ENCODE measurements at places on chromosomes 2 and 18.

DNA sequence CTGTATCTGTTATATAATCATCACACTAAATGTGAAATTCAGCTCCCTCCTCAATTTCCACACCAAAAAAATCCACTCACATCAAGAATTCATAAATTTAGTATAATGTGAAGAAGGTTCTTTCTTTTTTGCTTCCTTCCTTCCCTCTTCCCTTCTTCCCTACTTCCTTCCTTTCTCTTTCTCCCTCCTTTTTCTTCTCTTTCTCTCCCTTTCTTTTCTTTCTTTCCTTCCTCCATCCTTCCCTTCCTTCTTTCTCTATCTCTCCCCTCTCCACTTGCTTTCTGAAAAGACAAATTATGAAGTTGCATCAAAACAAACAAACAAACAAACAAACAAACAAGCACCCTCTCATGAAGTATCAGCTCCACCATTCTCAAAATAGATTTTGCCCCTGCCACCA lies 290.0 kb downstream of the PDE11A start:
- DNase-seq, result no peak

DNA sequence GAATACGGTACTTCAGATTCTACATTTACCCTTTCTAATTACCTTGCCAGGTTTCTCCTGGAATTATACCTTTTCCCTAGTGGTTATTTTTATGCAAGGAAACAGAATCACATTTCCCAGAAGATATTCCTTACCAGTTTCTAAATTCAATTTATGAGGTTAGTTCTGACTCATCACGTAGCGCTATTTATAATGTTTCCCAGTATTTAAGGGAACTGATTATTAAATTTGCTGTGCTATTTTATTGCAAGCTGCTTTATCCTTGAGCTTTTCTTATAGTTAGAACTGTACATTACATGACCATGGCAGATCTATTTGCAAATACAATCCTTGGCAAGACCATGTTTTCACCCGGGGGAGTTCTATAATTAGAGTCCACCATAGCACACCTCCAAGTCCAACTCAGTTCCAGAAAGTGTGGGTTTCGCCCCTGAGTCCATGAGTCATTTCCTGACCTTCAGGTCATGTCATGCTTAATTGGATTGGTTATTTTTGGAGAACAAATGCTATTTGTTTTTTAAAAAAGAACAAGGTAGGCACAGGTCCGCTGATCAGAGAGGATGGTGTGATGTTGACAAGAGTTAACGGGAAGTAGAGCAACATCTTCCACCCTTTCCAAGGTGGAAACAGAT lies 126.6 kb downstream of the ZNF532 start:
- no peak for DNase-seq

GRCh38 chr18:33699372-33699771 lies 121.4 kb downstream of the ASXL3 start:
- DNase-seq, result no peak

DNA sequence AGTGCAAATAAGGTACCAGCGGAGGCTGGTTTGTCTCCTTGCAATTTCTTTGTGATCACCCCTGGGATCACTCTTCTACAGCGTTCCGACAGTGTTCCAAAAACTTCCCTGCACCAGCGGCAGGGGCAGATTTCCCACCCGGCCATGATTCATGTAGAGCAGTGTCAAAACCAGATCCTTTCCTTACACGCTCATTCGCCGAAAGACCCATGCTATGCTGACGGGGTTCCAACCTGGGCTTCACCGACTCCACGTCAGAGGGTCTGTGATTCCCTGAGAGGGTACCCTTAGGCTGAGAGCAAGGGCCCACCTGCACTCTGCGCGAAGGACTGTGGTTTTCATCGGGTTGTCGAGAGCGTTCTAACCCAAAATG lies 423 bp upstream of the TTC27 start:
- DNase-seq, result peak; percentile 39

GRCh38 chr2:105732101-105732500 lies 12.6 kb upstream of the NCK2 start:
- no peak for DNase-seq

DNA sequence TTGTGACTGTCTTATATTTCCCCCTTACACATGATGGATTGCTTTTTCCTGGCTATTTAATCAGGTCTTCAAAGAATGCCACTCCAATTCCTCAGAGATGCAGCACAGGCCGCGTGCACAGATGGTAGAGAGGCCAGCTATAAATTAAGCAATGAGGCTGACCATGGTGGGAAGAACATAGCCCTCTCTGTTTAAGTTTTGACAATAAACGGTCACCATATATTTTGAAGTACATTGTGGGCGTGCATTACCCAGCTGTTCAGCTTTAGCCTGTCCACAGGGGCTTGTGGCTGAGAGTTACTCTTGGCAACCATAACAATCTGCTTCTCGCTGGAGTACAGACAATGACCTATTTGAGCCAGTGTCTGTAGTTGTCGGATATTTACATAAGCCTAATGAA lies 730.8 kb downstream of the DCC start:
- DNase-seq, result no peak

DNA sequence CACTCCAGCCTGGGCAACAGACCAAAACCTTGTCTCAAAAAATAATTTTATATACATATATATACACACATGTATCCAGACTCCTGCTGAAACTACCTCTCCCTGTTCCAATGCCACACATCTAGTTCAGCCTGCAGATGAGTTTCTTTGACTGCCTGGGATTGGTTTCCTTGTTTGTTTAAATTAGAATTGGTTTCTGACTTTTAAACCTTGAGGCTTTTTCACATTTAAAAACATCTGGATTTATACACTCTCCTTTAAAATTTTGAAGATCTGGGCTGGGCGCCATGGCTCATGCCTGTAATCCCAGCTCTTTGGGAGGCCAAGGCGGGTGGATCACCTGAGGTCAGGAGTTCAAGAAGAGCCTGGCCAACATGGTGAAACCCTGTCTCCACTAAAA lies 21.8 kb upstream of the CXCR1 start:
- no peak for DNase-seq

DNA sequence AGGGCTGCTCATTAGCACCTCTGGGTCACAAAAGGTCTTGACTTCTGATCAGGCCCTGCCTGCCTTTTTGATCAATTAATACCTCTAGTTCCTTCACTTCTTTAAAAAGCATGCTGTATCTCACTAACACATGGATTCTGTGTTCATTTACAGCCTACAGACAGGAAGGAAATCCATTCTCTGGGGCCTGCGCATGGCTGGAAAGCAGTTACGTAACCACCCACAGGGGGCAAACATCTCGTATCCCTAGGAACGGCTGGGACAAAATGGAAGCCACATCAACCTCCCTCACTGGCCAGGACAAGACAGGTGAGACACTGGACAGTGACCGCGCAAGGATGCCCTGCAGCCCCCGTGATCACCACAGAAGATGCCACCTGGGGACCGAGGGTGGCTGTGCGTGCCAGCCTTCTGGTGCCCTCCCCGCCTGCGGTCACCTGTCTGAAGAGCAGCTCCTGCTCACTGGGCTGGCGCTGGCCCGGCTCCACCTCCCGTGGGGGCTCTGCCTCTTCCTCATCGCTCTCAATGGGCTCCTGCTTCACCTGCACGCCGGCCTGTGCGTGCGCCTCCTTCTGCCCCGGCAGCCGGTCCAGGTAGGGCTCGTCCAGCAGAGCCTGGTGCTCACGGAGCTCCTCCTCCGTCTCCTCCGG lies 266.9 kb downstream of the TWIST2 start:
- no peak for DNase-seq

DNA sequence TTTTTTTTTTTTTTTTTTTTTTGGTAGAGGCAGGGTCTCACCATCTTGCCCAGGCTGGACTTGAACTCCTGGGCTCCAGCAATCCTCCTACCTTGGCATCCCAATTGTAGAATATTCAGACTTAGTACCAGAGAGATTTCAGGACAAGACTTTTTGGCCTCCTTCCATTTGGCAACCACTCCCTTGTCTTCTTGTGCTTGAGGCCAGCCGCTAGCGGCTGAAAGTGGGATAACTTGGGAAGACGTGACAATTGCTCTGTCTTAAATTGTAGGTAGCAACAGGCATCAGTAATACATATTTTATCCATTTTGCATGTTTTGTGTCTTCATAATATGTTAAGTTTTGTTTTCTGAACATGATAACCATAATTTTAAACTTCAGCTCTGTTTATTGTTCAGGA lies 53.3 kb upstream of the TTN start:
- no peak for DNase-seq

- DNase-seq, result no peak
Observed at GRCh38 chr2:222284466-222284865, 14.3 kb downstream of the PAX3 start.

DNA sequence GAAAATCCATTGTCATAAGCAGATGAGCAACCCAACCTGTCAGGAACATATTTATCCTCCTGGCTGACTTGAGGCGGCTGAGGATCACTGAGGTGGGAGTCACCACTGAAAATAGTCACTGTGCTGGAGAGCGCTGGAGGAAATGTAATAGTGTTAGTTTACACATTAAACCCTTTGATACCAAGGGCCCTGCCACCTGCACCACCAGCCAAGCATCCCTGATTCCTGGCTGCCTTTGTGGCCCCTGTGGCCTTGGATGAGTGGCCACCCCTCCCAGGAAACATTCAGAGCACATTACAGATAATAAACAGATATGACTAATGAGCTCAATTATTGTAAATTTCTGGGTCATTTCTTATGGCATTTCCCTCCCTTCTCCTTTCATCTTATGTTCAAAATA lies 105.9 kb downstream of the LYPD1 start:
- DNase-seq, result no peak

DNA sequence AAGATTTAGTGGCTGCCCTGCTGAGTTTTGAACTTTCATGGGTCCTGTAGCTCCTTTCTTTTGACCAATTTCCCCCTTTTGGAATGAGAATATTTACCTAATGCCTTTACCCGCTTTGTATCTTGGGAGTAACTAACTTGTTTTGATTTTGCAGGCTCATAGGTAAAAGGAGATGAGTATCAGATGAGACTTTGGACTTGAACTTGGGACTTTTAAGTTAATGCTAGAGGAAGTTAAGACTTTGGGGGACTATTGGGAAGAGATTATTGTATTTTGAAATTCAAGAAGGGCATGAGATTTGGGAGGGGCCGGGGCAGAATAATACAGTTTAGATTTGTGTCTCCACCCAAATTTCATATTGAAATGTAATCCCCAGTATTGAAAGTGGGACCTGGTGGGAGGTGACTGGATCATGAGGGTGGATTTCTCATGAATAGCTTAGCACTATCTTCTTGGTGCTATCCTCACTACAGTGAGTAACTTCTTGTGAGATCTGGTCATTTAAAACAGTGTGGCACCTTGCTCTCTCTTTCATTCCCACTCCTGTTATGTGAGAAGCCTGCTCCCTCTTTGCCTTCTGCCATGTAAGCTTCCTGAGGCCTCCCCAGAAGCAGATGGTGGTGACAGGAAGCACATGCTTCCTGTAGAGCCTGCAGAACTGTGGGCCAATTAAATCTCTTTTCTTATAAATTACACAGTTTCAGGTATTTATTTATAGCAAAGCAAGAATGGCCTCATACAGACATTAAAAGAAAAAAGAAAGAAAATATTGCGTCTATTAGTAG lies 6.1 kb downstream of the ADI1 start:
- no peak for DNase-seq

DNA sequence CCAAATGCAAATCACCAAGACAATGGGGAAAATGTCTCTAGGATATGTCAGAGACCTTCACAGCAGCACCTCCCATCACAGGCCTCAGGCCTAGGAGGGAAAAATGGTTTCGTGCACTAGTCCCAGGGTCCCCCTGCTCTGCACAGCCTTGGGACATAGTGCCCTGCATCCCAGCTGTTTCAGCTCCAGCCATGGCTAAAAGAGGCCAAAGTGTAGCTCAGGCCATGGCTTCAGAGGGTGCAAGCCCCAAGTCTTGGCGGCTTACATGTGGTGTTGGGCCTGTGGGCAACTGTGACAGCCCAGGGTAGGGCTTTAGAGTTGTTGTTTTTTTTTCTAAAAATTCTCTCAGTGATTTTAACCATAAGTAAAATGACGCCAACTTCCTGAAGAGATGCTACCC lies 25.5 kb upstream of the SOCS6 start:
- DNase-seq, result no peak

- DNase-seq, result no peak
Observed at GRCh38 chr2:152200101-152200500, 24.5 kb upstream of the STAM2 start.

GRCh38 chr2:177711483-177712265 lies 319.1 kb downstream of the AGPS start:
- DNase-seq, result no peak

DNA sequence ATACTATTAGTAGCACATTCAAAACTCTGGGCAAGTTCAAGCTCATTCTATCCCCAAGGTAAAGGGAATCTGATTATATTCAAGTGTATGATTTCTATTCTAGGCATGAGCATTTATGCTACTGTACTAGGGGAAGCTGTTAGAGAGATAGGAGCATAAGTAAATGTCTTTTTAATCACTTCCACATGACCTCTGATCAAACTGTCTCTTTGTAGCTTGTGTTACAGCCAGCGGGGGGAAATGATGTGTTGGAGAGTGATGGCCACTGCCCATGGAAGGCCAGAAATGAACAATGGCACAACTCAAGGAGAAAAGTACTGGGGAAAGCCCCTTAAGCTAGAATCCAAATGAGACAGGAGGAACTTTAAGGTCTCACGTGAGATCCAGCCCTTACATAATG lies 894.9 kb upstream of the CDH2 start:
- no peak for DNase-seq

DNA sequence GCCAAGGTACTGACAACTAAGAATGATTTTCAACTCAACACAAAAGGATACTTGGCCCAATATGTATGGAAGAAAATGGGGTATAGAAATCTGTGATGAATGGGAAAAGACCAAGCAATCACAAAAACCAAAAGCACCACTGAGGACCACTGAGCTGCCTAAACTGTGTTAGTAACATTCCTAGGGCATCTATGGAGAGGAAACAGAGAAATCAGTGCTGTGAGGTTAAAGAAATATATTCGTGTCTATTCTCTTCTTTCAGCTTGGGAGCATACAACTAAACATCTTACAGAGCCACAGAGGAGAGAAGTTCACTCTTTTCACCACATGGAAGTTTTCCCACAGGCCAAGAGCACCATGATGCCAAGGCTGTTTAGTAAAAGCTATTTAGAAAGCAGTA lies 47.3 kb upstream of the CALCRL start:
- no peak for DNase-seq

- DNase-seq, result no peak
Observed at GRCh38 chr18:34932792-34933466, 108.3 kb upstream of the MAPRE2 start.

- DNase-seq, result no peak
Observed at GRCh38 chr2:215338883-215339679, 27.2 kb downstream of the ATIC start.

GRCh38 chr2:3316456-3317276 lies 61.0 kb downstream of the EIPR1 start:
- no peak for DNase-seq

DNA sequence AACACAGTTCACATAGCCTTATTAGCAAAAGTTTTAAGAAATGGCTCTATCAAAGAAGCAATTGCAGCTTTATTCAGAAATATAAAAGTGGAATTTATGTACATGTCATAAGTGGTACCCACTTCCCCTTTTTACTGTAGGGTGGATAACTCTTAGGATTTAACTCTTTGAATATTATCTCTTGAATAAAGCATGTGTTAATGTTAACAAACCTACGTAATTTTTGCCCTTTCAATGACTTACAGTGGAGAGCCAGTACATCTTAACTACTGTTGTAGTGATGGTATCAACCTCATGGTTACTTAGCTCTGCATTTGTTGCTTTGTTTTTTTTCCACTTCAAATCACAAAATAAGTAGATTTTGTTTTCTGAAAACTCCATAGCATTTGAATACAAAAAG lies 8.8 kb downstream of the NABP1 start:
- DNase-seq, result no peak

- no peak for DNase-seq
Observed at GRCh38 chr2:227870710-227871374, 589 bp upstream of the DAW1 start.
